Midbrain (tissue), 1 donor: ENCODE measurements at places on chromosomes 2 and 18.

DNA sequence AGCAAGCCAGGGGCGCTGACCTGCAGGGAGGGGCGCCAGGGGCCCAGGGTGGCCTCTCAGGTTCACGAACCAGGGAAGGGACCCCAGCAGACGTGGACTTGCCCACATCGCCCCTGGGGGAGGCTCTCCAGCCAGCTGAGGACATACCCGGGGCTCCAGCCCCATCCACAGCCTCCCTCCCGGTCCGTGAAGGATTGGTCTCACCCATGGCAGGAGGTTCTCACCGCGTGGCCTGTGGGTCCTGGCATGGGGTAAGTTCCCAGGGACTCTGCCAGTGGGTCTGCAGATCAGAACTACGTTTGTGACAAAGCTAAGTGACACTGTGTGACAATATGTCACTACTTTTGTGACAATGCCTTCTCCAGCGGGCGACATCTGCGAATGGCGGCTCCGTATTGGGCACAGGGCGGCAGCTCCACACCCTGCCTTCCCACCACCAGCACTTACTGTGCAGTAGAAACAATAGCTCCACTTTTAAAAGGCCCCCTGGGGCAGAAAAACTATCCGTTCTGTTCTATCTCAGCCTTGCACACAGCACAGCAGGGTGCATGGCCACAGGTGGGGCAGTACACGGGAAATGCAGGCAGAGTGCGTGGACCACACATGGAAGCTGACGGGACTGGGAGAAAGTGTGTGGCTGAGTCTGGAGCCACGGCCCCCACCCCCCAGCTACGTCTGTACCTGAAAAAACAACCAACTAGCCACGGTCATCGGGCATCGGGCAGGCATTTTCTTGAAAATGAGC lies 65.2 kb upstream of the CTDP1 start:
- no peak for DNase-seq

DNA sequence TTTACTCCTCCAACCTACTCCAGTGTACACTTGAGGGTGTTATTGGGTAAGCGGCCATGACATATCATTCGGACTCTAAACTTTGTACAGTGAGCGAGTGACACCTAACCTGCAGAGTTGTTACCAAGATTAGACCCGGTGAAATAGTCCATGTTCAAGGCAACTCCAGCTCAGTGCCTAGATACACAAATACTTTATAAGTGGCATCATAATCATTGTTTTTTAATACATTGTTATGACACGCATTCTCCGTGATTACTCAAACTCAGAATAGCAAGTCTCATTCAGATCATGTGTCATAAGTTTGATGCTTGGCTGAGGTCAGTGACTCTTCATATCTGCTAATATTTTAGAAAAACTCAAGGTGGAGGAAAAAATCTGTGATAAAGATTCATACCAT lies 597.8 kb downstream of the DCC start:
- DNase-seq: no peak

GRCh38 chr18:75063615-75064512 lies 145.1 kb downstream of the PTGR3 start:
- no peak for DNase-seq

DNA sequence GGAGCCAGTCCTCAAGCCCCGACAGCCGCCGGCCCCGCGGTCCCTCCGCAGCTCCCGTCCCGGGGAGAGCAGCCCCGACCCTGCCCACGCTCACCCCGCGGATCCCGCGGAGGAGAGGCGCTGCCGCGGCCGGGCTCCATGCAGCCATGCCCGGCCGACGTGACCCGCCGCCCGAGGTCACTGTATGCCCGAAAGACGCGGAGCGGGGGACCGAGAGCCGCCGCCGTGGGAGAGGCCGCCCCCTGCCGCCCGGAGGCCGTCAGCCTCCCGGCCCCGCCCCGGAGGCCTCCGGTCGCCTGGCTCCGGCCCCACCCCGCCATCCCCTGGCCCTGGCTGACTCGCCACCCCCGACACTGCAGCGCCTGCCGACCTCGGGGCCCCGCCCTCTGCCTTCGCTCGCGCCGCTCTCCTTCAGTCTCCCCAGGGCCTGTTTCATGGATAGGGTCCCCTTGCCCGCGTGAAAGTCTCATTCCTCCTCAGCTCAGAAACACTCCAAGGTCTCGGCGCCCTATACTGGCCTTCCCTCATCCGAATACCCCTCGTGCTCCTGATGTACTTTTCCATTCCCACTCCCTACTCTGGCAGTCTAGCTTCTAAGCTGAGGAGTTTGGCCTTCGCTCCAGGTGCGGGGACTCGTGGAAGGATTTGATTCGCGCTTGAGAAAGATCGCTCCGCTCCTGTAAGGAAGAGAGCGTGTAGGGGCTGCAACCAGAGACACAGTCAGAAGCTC lies at the start of gene BOLA3:
BOLA3 (minus strand) TSS at position 186 of the 730 bp plus-strand sequence; CDS start at position 148, 38 bp downstream.
- peak; percentile 86 for DNase-seq

DNA sequence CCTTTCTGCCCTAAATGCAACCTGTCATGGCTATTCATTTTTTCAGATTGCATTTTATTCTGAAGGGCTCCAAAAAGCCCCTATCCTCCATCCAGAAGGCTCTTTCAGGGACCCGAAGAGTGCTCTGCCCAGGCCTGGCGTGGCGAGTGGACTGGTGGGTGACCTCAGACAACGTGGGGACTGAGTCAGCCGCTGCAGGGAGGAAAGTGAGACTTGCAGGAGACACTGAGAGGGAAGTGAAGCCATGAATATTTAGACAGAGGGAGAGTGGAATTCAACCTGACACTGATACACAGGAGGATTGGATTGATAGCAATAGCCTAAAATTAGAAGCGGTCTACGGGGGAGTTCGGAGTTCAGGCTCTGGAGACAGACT lies 63.6 kb upstream of the SIX2 start:
- DNase-seq: no peak

- DNase-seq: peak; percentile 44
These were observed 84.6 kb downstream of the TMEM163 start for GRCh38 chr2:134634054-134634753.

DNA sequence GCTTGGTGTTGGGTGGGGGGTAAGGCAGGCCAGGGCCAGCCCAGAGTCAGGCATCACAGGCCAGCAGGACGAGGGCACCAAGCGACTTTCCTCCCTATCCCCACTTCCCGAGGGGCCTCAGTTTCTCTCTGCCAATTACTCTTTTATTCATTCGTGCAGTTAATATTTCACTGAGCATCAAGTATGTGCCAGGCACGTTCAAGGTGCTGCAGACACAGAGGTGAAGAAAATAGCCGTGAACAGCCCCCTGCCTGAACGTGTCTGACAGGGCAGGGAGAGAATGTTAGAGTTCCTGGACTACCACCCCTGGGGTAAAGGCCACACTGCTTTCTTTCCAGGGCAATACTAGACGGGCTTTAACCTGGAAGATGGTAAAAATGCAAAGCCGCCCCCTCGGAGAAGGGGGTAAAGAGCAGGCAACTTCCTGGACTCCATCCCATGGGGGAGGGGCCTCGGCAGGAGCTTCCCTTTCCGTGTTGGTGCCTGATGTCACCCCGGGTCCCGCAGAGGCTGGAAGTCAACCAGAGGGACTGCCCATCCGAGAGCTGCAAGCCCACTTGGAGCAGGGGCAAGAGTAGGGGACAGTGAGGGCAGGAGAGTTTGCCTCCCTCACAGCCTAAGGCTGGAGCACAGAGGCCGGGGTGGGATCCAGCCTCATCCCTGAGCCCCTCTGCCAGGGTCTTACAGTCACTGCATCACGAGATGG lies 47.1 kb downstream of the CENPO start:
- DNase-seq: no peak

DNA sequence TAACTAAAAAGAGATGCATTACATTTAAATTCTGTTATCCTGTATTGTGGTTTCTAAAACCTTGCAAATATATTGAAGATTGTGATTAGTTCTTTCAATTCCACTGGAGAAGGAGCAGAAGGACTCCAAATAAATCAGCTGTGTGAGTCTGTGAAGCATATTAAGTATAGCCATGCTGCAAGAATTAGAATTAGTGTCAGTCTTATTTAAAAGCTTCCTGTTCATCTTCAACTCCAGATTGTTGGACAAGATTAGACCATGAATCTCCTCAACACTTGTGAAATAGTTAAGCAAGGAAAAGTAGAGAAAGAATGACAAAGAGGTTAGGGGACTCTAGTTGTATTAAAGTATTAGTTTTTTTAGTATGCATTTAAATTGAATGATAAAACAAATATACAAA lies 92.5 kb upstream of the LRP1B start:
- no peak for DNase-seq

GRCh38 chr2:179201869-179202268 lies 62.8 kb downstream of the SESTD1 start:
- DNase-seq: no peak

DNA sequence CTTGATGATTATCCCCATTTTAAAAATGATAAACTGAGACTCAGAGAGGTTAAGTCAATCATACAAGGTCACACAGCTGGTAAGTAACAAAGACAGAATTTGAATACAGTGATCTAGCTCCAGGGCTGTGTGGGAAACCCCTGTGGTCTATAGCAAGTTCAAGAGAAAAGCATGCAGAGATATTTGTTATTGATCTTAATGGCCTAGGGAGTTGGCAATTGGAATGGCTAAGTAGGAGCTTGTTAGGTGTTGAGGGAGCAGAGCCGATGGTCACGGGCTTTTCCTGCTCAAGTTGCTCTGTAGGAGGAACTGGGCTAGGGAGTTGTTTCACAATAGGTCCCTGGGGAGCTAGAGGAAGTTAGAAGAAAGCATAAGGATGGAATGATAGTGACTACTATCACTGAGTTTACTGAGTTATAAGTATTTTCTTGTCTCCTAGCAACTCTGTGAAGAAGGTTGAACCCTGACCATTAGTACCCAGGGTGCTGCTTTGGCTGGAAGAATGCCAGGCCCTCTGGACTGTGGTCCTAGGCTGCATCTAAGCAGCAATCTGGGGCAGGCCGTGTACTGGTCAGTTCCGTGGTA lies 30.0 kb downstream of the RNF125 start:
- DNase-seq: no peak

- DNase-seq: peak; percentile 14
These were observed at the start of gene ENOSF1 for GRCh38 chr18:712401-713134. TSS of gene ENOSF1 (minus strand) at chr18:712630. CDS start at chr18:712587, 43 bp downstream.

DNA sequence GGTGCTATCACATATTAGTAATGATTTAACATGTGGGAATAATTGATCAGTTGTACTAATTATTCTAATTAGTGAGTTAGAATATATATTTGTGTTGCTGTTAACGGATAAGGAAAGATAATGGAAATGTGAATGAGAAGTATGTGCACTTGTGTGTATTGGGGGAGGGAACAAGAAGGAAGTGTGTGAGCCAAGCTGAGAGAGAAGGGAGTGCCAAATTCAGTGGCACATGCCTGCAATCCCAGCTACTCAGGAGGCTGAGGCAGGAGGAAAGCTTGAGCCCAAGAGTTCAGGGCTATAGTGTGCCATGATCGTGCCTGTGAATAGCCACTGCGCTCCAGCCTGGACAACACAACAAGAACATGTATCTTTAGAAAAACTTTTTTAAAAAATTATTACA lies 9.3 kb downstream of the BARD1 start:
- DNase-seq: no peak

DNA sequence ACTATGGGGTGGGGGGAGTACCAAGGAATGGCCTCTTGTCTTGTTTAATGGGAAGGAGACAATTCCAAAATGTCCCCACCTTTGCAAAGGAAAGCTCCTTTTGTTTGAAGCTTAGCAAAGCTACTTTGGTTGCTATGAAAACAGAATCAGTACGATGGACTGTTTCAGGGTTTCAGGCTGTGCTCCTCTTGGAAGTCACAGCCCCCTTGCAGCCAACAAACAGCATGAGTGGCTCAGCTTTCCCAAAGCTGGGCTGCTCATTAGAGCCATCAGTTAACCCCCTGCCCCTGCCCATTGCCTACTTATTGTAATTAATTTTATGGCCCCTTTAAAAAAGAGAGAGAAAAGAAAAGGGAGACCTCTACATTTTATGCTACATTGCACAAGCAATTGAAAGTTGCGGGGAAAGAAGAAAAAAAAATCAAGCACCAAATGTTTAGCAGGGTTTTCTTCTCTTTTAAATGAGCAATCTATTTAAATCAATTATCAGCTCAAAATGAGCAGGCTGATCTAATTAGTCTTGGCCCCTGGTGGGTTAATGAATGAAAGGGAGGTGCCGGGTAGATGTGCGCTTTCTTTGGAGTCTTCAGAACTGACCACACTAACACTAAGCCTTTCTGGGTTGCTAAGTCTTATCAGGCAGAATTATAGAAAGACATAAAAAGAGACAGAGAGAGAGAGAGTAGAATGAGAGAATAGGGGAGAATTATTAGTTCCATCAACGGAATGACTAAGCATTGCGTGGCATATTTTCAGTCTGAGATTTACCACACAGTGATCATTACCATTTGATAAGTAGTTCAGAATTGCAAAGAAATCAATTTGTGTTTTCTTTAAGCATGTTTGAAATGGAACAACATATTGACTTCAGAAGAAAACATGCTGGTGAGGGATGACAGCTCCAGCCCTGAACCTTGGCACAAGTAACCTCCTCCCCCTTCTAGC lies 284.9 kb downstream of the INSIG2 start:
- no peak for DNase-seq

GRCh38 chr18:67359873-67360838 lies 156.4 kb downstream of the DSEL start:
- DNase-seq: no peak

DNA sequence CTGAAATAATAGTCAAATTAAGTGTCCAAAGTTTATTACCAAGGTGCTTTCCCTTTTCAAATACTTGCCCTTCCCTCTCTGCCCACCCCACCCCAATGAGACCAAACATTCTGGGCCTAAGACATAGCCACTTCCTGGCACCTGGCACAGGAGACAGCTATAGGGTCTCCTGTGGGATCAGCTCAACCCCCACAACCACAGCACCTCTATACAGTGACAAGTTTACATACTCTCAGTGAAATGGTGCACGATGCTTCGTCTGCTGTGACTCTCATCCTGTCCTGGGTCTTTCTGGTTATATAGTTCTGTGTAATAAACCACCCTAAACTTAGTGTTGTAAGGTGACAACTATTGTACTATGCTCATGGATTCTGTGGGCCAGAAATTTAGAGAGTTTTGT lies 466.2 kb downstream of the FBXO15 start:
- no peak for DNase-seq

- DNase-seq: peak; percentile 35
These were observed 2.1 kb downstream of the HK2 start for GRCh38 chr2:74835831-74836674.

GRCh38 chr2:130185896-130186295 lies 3.8 kb downstream of the MZT2B start:
- no peak for DNase-seq

DNA sequence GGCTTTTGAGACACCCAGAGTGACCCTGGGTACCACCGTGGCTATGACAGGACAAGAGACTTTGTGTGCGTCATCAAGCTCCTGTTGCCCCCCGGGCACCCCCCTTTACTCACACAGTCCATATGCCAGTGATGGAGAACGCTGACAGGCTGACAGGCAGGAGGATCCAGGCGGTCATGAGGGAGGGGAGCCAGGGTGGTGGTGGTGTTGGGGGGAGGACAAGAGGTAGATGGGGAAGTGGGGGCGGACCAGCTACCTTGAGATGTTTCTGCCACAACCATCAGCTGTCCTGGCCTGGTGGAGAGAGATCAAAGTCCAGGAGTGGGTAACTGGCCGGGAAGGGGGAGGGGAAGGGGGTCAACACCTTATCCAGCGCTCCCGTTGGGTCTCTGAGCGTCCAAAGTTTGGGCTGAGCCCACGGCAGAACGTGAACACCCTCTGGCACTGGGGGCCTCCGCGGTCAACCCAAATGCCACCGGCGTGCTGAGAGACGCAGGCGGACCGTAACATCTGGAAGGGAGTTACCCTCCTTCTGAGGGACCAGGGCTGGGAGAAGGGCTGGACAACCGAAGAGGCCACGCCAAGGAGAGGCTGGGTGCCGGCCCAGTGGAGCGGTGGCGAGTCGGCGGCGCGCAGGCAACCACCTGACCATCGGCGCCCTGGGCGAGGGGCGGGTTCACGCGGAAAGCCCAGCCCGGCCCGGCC lies 575 bp downstream of the TMEM150A start:
- peak; percentile 75 for DNase-seq

- no peak for DNase-seq
These were observed 64.0 kb downstream of the ADNP2 start for GRCh38 chr18:80173060-80173459.
